ENCODE measurements at places on chromosomes 16 and 17. TPM values are rescaled to one million over a fixed set of nuclear protein-coding genes. Genes with fewer than 3 reads are reported as not detected.
A peak's percentile ranks its signal among the peaks of the same experiment; 100 is the strongest.

- DNase-seq: no peak
Measured at GRCh38 chr17:11924076-11924475, 73.2 kb downstream of the ZNF18 start.

DNA sequence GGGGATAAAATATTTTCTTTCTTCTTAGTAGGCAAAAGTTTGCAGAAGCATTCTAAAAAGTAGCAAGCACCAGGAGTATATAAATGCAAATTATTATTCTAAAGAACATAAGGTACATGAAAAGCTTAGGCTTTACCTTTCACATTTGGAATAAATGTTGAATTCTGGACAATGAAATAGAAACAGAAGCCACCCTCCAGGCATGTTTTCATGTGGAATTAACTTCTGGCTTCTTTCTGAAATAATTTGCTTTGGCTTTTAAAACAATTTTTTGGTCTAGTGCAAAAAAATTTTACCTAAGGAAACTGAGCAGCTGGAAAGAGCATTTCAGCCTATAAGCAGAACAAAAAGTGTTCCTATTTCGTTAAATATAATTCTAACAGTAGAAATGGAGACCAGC lies 109.5 kb upstream of the CORO6 start:
- no peak for DNase-seq

DNA sequence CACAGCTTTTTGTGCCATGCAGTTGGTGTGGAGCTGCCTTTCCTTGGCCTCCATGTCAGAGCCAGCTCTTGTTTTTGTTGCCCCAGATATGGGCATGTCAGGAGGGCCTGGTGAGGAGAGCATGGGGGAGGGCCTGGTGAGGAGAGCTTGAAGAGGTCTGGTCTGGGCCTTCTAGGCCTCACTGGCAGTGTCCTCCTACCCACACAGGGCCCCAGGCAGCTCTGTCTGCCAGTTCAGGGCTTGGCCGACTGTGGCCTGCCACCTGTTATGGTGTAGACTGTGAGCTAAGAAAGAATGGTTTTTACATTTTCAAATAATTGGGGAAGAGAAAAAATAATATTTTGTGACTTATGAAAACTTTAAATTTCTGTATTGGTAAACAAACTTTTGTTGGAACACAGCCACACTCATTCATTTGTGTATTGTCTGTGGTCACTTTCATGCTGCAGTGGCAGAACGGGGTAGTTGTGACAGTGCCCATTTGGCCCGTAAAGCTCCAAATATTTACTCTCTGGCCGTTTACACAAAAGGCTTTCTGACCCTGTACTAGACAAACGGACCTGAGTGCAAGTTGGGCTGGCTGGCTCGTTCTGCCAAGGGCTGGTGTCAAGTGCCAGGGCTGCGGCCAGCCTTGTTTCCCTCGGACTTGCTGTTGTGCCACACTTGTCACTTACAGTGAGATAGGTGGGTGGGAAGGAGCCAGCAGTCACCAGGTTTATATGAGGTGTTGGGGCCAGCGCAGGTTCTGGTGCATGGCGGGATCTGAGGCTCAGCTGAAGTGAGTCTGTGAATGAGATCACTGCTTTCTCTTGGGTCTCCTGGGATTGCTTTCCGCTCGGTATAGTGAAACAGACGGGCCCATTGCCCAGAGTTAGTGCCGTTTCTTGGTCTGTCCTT lies 18.2 kb downstream of the PGS1 start:
- no peak for DNase-seq

DNA sequence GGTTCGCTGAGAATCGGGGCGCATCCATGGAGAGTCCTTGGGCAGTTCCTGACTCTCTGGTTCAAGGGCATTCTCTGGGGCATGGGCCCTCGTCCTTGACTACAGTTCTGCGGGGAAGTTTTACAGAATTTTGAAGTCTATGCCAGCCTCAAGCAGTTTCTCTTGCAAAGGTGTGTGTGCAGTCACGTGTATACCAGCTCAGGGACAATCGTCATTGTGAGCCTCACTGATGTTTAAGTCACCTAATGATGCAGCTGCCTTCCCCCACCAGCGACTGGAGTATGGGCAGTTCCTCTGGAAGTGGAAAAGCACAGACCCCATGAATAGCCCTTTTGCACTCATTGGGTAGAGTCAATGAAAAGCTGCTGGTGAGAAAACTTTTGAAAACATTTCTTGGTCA lies 1.3 kb downstream of the PLCG2 start:
- DNase-seq: no peak

- no peak for DNase-seq
Measured at GRCh38 chr17:50573866-50574611, 13.5 kb downstream of the CACNA1G start.

- peak; percentile 51 for DNase-seq
Measured at GRCh38 chr16:69112285-69113129, 7.1 kb downstream of the HAS3 start.

- no peak for DNase-seq
Measured at GRCh38 chr17:49716668-49717364, 9.1 kb upstream of the SLC35B1 start.

- DNase-seq: no peak
Measured at GRCh38 chr17:67672592-67673335, 45.0 kb upstream of the NOL11 start.

- DNase-seq: no peak
Measured at GRCh38 chr17:14334276-14334840, 33.5 kb downstream of the HS3ST3B1 start.

- DNase-seq: no peak
Measured at GRCh38 chr17:30297715-30298114, 6.0 kb upstream of the BLMH start.

- DNase-seq: no peak
Measured at GRCh38 chr16:67775273-67775672, 31.1 kb downstream of the RANBP10 start.

DNA sequence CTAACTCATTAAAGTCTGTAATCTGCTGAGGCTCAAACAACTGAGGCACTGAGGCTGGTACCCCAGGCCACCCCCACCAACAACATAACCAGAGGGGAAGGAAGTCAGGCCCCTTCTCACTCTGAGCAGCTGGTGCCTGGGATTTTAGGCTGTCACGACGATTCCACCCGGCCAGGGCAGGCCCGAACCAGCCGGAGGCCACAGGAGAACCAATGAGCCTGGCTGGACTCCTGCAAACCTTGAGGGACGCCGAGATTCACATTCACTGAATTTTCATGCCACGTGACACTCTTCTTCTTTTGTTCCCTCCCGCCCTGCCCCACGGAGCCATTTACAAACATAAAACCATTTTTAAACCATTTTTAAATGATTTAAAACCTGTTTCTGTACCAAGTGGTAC lies 48.1 kb downstream of the RPH3AL start:
- no peak for DNase-seq

DNA sequence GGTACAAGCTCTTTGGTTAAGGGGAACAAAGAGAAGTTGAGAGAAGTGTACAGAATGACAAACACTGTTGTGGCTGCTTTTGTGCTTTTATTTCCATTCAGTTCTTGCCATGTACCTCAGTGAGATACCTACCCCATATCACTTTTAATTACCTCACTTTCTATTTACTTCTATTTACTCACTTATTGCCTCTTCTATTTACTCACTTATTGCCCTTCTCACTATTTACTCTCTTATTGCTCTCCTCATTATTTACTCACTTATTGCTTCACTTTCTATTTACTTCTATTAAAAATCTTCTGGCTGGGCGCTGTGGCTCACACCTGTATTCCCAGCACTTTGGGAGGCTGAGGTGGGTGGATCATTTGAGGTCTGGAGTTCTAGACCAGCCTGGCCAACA lies 41.9 kb downstream of the MBTD1 start:
- DNase-seq: no peak

DNA sequence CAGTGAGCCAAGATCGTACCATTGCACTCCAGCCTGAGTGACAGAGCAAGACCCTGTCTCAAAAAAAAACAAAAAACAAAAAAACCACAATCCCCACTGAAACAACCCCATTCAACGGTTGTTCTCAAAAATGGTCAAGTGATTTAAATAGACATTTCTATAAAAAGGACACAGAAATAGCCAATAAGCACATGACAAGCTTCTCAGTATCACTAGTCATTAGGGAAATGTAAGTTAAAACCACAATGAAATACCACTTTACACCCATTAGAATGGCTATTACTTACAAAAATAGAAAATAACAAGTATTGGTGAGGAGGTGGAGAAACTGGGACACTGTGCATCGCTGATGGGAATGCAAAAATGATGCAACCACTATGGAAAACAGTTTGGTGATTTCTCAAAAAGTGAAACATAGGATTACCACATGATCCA lies 26.6 kb upstream of the MYLK3 start:
- DNase-seq: no peak

- DNase-seq: no peak
Measured at GRCh38 chr16:50275098-50275415, 8.7 kb downstream of the ADCY7 start.

DNA sequence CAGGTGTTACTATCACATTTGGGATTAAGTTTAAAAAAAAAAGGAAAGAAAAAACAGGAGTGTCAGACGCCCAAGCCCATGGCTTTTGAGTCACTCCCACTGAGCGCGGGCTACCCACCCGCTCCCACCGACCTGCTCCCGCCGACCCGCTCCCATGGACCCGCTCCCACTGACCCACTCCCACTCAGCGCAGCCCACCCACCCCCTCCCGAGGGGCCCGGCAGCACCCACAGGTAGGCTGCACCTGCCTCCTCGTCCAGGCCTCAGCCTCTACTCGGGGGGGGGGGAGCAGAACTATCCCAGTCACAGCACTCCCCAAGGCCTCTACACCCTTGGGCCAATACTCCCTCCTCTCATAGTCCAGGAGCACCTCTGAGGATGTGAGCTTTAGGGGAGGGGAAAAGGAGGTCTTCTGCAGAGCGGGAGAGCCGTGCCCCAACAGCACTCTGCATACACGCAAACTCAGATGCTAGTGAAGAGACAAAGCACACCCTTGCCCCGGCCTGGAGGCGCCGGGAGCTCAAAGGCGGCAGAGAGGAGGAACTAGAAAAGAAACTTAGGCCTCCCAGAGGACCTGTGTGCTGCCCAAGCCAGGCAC lies 2.9 kb downstream of the CLUH start:
- no peak for DNase-seq

GRCh38 chr16:67336648-67337047 lies 10.0 kb downstream of the LRRC36 start:
- DNase-seq: peak; percentile 19

DNA sequence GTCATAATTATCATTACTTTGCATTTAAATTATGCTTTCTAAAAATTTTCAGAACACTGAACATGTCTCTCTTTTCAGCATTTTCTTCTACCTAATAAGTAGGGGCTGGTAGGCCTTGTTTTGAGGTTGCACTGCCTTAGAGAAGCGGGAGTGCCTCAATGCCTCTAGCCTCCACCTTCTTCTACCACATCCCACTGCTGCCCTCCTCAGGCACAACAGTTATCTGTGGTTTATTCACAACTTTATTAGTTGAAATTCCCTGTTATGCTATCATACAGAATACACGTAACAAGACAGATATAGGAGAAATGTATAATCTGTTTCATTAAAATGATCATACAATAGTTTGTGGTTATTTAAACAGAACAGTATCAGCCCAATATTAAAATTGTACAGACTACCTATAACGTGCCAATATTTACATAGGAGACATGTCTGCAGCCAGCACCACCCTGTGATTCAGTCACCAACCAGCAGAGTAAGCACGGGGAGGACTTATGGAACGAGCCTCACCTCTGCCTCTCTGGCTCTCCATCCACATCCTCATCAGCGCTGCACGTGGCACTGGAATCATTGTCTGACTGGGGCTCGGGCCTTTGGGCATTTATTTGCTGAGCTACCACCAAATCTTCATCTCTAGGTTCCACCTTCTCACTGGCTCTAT lies 101.2 kb downstream of the TTC19 start:
- DNase-seq: peak; percentile 6

GRCh38 chr16:46891910-46892309 lies 7.7 kb downstream of the GPT2 start:
- no peak for DNase-seq

GRCh38 chr17:72407336-72407909 lies 286.6 kb downstream of the SOX9 start:
- DNase-seq: peak; percentile 98

Gene C17orf67
- not detected for total RNA-seq

Gene CEP295NL
- 1.0 TPM for total RNA-seq

Gene KIF19
- total RNA-seq: 0.12 TPM

Gene HS3ST3B1
- total RNA-seq: 3.1 TPM

Gene AOC2
- total RNA-seq: 0.89 TPM

Gene SCARF1
- 2.1 TPM for total RNA-seq

Gene JUP
- total RNA-seq: 36.3 TPM
